ENCODE measurements at places on chromosomes 11 and 22.

- DNase-seq: no peak
Observed at GRCh38 chr11:126024123-126024522, 38.5 kb downstream of the CDON start.

DNA sequence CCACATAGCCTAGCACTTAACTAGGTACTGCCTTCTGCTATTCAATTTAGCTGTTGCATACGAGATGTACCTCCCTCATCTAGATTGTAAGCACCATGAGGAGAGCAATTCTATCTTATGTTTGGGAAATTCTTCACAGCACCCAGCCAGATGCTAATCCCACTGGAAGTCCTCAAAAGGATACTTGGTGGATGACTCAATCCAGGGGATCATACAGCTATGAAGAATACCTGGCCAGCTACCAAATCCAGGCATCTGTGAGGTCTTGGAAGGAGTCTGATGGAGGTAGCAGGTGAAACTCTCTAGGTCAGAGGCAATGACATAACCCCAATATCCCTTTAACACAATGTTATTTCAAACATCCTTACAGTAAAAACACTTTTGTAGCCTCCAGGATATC is 167.8 kb upstream of the NCAM1 start:
- DNase-seq: no peak

GRCh38 chr22:49087198-49087597 is 740.5 kb downstream of the BRD1 start:
- DNase-seq: no peak

DNA sequence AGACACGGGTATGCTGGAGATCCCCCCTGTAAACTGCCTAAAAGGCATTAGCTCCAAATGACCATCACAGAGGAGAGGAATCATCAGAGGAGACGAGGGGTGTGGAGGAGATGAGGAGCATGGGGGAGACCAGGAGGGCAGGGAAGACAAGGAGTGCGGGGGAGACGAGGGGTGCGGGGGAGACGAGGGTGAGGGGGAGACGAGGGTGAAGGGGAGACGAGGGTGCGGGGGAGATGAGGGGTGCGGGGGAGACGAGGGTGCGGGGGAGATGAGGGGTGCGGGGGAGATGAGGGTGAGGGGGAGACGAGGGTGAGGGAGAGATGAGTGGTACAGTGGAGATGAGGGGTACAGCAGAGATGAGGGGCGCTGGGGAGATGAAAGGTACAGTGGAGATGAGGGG is 17.5 kb upstream of the GAL start:
- no peak for DNase-seq

GRCh38 chr22:24390576-24390975 is 36.8 kb upstream of the ADORA2A start:
- no peak for DNase-seq

DNA sequence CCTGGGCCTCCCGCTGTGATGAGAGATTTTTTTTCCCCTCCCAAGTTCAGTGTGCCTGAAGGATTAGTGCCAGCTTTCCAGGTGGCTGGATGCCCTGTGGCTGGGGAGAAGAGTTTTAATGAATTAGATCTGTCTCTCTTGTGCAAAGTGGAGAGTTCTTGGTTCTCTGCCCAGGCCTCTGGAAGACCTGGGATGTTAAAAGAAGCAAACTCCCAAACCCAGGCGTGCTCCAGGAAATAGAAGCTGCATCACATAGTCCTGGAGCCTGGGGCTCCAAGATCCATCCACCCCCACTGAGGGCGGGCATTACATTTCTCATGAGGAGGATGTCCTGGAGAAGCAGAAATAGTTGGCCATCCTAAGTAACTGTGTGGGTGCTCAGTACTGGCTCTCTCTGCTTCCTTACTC is 30.6 kb downstream of the SDHAF2 start:
- DNase-seq: no peak

DNA sequence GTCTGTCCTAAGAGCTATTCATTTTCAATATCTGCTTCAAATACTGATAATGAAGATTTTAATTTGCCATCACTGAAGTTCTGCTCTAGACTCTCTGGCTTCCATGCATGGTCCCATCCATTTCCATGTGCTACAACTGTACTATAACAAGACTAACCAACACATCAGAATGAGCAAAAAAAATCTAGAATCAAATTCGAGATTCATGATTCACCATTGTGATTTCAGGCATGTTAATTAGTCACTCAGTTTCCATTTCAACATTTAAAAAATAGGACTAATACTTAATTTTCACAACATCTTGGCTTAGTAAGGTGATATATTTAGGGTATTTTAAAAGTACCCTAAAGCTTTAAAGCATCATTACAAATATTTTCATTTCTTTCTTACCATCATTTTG is 22.8 kb downstream of the PICALM start:
- no peak for DNase-seq

- DNase-seq: no peak
Observed at GRCh38 chr11:57330029-57330428, 5.3 kb upstream of the TNKS1BP1 start.

DNA sequence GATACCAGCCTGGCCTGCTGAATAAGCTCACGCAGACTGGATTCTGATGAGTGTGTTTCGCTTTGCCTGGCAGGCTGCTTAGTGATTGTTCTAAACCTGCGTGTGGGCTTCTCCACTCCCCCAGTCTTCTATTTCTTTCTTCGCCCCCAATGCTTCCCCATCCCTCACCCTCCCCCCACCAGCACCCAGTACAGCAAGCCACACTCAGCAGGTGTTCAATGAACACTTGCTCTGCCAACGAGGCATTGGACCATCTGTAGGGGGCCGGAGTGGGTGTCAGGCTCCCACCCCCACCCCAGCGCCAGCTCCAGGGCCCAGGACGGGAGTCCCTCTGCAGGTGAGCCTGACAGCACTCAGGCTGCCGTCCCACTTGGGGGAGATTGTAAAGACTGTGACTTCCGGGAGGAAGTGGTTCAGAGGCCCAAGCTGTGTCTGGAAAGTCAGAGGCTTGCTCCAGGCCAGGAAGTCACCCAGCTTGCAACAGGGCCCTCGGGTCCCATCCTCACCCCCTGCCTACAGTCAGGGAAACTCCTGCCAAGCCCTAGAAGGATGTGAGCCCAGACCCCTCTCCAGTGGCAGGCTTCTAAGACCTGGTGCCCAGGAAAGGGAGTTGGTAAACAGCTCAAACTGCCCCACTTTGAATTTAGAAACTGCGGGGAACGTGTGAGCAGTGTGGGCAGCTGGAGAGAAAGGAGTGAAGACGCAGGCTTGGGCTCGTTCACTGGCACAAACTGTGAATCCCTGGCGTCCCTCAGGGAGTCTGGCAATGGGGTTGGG is 66.3 kb upstream of the PRDM11 start:
- no peak for DNase-seq

DNA sequence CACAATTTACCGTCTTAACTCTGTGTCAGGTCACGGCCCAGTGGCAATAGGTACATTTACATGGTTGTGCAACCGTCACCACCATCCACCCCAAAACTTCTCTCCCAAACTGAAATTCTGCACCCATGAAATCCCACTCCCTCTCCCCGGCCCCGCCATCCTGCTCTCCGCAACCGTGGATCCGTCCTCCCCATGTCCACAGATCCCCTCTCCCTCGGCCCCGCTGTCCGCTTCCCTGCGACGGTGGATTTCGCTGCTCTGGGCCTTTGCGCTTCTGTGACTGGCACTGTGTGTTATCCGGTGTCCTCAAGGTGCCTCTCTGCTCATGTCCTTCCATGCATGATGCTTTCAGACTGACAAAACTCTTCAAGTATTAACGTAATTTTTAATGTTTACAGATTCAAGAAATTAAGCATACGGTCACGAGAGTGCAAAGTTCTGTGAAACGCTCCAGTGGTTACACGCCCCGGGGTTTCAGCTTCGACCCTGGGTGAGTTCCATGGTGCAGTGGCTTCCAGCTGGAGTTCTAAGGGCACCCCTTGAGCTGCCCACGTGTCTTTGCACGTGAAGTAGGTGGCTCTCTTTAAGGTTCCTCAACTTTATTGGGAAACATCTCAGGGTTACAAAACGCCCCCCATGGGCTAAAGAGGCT is 76.4 kb downstream of the KCNQ1 start:
- DNase-seq: no peak

DNA sequence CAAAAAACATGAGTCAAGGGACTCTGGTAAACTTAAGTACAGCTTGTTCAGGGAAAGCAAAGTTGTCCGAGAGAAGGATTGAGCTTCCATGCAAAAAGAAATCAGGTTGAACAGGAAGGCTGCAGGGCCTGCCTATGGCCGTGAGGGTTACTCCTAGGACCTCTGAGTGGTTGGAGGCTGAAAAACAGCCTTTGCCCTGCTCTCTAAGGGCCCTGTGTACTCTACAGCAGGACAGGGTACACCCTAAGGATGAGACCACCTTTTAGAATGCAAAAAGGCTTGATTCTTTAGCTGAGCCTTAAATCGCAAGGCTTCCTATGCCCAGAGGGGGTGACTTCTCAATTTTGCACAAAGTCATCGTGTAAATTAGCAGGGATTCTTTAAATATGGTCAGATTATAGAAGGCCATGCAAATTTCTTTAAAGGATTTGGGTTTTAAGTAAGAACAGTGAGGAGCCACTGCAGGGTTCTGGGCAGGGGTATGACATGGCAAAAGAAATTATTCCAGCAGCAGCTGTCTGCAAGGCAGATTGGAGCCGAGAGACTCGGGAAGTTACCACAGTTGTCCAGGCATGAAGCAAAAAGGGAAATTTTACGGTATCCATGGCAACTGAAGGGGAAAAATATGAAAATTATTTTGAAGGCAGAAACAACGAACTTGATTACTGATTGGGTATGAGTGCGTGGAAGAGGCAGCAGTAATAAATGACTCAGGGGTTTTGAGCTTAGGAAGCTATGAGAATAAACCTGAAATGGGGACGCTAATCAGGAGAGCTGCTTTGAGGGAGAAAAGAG is 91.8 kb downstream of the FAM76B start:
- DNase-seq: no peak

DNA sequence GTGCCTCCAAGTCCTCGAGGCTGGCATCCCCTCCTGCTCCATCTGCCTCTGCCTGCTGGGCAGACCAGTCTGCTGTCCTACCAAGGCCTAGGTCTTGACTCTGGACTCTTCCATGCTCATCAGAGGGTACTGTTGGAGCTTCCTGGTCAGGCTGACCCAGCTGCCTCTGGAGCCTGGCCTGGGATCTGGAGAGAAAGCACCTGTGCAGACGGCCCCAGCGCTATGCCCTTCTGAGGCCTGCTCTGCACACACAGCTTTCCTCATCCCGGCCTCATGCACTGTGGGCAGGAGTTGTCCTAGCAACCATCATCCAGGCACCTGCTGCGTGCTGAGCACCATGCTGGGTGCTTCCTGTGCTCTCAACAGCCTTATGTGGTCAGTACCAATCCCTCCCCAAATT is 70.8 kb downstream of the CDKN1C start:
- DNase-seq: no peak

DNA sequence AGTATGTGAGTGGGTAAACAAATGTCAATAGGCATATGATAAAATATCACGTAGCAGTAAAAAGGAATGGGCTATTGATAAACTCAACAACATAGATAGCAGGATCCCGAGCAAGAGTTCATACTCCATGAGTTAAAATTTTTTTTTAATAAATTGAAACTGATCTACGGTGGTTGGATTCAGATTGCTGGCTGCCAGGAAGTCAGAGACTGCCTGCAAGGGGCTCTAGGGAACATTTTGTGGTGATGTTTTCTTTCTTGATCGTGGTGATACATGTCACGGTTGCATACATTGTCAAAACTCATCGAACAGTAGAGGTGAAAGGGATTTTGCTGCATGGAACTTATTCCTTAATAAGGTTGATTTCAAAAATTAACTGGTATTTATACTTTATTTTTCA is 62.6 kb upstream of the WNT7B start:
- no peak for DNase-seq

DNA sequence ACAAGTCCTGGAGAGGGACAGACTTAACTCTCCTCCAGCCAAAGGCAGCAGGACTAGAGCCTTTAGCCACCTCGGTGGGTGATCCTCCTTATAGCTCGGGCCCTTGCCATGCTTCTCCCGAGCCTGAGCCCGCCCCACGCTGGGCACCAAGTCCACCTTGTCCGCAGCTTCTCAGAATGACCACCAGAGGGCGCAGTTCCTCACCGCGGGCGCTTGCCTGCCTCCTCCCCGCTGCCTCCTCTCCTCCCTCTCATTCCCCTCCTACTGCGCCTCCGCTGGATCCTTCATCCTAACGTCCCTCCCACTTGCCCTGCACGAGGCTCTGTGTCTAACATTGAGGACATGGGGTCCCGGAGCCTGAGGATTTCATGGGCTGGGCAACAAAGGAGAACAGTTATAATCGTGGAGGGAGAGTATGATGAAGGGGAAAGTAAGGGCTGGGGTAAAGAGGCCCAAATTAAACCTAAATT is 11.3 kb upstream of the MOGAT2 start:
- peak; percentile 70 for DNase-seq

DNA sequence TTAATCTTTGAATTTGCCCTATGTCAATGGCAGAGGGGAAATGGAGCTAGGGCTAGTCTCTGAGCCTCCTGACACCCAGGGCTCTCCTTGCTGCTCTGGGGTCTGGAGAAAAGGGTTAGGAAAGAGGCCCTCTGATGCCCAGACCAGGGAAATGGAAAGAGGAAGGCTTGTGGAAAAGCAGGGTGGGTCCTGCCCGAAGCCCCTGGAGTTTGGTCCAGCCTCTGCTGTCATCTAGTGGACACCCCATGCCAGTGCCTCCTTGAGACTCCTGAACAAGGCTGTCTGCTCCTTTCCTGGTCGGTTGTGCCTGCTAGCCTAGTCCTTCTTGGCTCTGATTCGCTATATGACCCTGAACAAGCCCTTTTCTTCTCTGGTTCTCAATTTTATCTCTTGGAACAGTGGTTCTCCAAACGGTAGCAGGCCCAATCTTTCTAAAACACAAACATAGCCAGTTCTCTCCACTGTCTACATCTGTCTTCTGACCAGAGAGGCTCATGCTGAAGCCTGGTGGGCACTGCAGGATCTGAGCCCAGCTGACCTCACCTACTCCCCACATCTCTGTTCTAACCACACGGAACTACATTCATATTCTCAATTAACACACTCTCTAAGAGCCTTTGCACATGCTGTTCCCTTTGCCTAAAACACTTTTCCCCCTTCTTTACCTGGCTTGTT is 8.8 kb upstream of the PLA2G3 start:
- peak; percentile 55 for DNase-seq

DNA sequence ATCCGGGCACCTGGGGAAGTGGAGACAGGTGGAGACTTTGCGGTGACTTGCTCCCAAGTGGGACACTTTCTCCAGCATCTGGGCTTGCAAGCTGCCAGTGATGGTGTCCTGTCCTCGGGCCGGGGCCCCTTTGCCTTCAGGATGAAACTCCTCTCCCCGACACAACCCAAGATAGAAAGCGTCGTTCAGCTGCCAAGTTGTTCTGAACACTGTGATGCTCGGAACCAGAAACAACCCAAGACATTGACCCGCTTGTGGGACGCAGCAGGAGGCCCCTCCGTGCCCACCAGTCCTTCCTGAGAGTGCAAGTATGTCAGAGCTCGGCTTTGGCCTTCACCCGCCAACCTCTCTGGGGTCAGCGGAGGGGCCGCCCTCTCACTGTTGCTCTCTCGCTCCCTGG is 31.3 kb downstream of the LINC01488 start:
- no peak for DNase-seq

GRCh38 chr11:78990261-78990660 is 415.6 kb upstream of the NARS2 start:
- DNase-seq: peak; percentile 7

GRCh38 chr11:113532697-113533424 is 57.7 kb upstream of the DRD2 start:
- peak; percentile 48 for DNase-seq

- DNase-seq: no peak
Observed at GRCh38 chr11:22775248-22775647, 54.4 kb downstream of the SVIP start.
